ENCODE measurements at places on chromosomes 2 and 18. TPM values are rescaled to one million over a fixed set of nuclear protein-coding genes. Genes with fewer than 3 reads are reported as not detected.

DNA sequence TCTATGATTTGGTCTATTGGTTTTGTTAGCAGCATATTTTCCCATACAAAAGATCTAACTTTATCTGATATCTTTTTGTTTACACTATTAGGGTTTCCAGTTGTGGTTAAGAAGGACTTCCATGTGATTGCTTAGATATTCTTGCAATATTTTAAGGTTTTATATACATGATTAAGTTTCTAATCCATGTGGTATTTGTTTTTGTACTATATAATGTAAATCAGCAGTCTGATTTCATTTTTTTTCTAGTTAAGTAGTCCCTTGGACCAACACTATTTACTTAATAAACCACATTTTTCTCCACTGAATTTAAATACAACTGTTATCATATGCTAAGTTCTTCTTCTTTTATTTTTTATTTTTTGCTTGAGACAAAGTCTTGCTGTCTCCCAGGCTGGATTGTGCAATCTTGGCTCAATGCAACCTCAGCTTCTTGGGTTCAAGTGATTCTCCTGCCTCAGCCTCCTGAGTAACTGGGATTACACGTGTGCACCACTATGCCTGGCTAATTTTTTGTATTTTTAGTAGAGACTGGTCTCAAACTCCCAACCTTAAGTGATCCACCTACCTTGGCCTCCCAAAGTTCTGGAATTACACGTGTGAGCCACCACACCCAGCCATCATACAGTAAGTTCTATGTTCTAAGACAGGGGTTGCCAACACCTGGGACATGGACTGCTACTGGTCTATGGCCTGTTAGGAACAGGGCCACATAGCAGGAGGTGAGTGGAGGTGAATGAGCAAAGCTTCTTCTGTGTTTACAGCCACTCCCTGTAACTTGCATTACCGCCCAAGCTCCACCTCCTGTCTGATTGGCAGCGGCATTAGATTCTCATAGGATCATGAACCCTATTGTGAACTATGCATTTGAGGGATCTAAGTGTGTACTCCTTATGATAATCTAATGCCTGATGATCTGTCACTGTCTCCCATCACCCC is 58.5 kb upstream of the RAB27B start:
- no peak for DNase-seq

Gene TIGD1
- 4.3 TPM for polyA plus RNA-seq

GRCh38 chr2:126785862-126786261 is 112.8 kb upstream of the TEX51 start:
- DNase-seq = no peak

GRCh38 chr18:13308369-13308768 is 89.8 kb downstream of the LDLRAD4 start:
- DNase-seq = no peak

GRCh38 chr2:203797712-203798111 is 69.9 kb upstream of the CTLA4 start:
- DNase-seq = no peak

- DNase-seq = no peak
Observed at GRCh38 chr2:3292416-3292815, 85.2 kb downstream of the EIPR1 start.

GRCh38 chr18:59029663-59030429 is 109.8 kb upstream of the SEC11C start:
- no peak for DNase-seq

GRCh38 chr2:154532763-154533162 is 165.7 kb upstream of the KCNJ3 start:
- no peak for DNase-seq

Gene ABCG5
- polyA plus RNA-seq = not detected

DNA sequence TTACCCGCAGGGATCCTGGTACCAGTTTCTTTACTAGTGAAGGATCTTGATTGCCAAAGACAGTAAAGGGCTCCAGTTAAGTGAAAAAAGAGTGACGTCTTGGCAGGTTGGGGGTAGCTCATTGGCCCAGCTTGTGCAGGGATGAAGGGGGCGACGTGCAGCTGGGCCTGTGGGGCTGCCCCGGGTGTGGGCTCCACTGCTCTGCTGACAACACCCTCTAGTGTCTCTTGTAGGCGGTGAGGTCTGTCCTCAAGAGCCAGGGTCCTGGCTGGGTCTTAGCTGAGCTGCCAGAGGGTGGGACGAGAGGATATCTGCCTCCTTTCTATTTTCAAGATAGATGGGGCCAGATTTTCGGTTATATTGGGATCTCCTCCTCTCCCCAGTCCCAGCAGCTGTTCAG is 6.1 kb downstream of the ARHGEF4 start:
- no peak for DNase-seq

Gene IGFBP2
- 25.2 TPM for polyA plus RNA-seq

GRCh38 chr2:200585730-200586643 is at the start of gene AOX1:
Gene AOX1 (plus strand): TSS chr2:200586014. CDS start chr2:200586109, 95 bp downstream.
- no peak for DNase-seq

- DNase-seq = no peak
Observed at GRCh38 chr2:135617501-135618015, 86.3 kb downstream of the R3HDM1 start.

Gene AGXT
- polyA plus RNA-seq = not detected

Gene HOXD11
- polyA plus RNA-seq = not detected

GRCh38 chr18:35905436-35905835 is 67.0 kb upstream of the RMP24 start:
- no peak for DNase-seq

Gene NEU4
- not detected for polyA plus RNA-seq

GRCh38 chr2:145750144-145750543 is 1230.2 kb upstream of the ZEB2 start:
- DNase-seq = no peak

Gene FZD7
- 40.6 TPM for polyA plus RNA-seq

DNA sequence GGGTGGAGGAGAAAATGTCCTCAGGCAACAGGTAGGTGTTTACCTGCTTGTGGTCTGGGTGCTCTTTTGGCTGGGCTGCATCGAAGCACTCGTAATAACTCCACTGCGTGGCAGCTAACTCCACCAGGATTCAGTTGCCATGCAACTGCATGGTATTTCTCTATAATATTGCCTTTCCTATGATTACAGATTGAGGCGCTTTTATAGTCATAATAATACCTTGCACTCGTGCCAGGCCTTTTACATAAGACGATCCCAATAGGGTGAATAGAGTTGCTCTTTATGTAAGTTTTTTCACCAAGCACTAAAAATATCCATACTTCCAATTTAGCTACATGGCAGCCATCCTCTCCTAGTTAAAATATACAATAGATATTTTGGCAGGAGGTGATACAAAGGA is 19.7 kb upstream of the NYAP2 start:
- no peak for DNase-seq

DNA sequence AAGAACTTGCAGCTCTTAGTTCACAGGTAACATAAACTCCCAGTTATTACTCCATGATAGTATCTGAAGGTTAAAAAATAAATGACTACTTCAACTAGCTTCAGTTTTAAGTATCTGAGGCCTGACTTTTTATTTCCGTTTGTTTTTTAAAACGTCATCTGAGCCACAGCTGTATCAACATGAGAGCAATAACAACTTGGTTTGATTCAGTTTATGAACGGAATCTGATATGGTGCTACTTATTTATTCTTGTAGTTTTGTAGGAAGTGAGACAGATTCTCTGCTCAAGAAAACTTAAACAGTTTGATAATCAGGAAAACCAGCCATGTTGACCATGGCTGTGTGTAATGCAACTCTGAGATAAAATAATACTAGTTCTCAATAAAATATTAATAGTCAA is 34.9 kb downstream of the NAB1 start:
- DNase-seq = peak; percentile 29

Gene CROCC2
- not detected for polyA plus RNA-seq

- no peak for DNase-seq
Observed at GRCh38 chr2:64646007-64646880, 7.5 kb downstream of the SERTAD2 start.

Gene GREB1
- polyA plus RNA-seq = 0.17 TPM

DNA sequence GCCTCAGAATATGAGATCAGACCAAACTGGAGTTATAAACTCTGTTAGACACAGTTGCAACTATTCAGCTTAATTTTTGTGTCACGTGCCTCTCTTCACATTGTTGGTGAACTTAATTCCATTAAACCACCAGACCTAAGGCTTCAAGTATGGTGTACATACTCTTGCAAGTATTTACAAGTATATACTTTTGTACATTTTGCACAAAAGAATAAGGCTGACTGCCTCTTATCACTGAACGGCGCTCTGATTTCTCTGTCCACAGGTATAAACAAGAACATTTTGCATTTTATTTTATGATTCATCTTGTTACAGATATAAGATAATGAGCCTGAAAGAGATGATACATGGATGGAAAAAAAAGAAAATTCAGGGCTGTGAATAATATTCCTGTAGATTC is 269.7 kb upstream of the ACVR2A start:
- DNase-seq = no peak

Gene PROC
- polyA plus RNA-seq = not detected

DNA sequence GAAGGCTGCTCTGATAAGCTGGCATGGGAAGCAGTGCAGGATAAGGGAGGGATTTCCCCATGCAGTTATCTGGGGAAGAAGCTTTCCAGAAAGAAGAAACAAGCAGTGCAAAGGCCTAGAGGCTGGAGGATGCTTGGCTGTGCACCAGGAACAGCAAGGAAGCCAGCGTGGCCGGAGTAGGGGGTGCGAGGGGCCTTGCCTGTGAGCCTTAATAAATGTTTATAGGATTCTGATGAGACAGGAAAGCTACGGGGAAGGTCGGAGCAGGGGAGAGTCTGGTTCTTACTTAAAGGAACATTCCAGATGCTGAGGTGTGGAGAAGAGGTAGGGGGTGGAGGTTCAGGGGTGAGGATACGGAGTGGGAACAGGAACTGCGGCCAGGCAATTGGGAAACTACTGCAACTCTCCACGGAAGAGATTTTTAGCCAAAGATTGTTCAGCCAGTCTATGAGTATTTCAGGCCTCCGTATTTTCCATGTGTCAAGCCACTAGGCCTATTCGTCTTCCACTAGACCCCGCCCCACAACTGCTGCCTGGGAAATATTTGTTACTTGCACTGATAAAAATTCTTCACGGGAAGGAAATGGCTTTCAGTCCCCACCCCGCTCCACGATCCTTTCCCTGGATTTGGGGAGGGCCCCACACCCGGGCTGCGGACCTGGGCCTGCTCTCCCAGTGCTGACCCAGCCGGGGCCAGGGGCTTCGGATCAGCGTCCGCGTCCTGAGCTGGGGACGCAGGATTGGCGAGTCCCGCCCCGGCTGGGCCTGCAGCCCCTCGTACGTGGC is 516 bp downstream of the EIF2AK2 start:
- no peak for DNase-seq

DNA sequence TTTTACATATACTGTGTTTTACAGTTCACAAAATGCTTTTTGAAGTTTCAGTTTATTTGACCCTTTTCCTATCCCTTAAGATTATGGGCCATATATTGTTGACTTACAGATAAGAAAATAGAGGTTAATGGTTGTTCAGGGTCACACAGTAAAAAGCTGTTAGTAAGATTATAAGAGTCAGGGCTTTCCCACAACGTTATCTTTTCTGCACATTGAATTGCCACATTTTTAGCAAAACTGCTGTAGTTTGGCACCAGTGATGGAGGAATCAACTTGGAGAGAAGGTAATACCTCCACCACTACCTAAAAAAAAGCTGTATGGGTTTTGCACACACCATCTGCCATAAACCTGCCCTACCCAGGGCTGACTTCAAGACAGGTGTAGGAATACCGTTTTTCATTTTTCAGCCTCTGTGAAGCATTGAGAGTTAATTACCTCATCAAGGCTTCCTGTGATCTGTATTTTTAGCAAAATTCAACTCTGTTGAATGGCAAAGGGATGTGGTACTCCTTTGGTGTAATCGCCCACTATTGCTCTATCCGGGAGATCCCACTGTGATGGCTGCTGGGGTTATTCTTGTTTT is 5.0 kb downstream of the SOWAHC start:
- DNase-seq = no peak

Gene SLC4A3
- polyA plus RNA-seq = 3.3 TPM

GRCh38 chr18:33097126-33097525 is 324.3 kb upstream of the KLHL14 start:
- no peak for DNase-seq

Gene TMBIM1
- polyA plus RNA-seq = 105 TPM

DNA sequence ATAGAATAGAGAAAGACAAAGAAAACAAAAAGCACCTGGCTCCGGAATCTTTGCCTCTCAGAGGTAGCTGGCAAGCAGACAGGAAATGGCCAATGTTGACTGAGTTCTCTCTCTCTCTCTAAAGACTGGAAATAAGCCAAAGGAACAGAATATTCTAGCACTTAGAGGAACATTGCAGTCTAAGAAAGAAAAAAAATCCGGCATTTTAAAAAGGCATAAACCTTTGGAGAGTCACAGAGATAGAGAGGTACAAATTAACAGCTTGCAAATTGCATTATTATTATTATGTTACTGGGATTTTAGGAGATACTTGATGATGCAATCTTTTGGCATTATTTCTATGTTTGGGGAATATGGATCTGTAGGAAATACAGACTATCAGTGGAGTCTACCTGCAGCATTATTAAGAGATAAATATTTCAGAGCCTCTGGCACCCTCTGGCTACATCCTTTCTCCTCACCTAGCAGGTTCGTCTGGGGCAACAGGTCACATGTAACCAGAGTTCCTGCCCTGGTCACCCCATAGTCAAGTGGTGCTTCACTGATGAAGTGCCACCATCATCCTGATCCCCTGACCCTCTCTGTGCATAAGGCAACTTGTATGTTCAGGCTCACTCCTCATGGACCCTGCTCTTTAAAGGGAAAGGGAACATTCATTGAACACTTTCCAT is 318.9 kb upstream of the ACVR2A start:
- DNase-seq = no peak

Gene TM4SF20
- 0.82 TPM for polyA plus RNA-seq

Gene LIMS3
- polyA plus RNA-seq = 3.3 TPM

GRCh38 chr2:62178741-62179271 is 17.1 kb upstream of the B3GNT2 start:
- DNase-seq = no peak

DNA sequence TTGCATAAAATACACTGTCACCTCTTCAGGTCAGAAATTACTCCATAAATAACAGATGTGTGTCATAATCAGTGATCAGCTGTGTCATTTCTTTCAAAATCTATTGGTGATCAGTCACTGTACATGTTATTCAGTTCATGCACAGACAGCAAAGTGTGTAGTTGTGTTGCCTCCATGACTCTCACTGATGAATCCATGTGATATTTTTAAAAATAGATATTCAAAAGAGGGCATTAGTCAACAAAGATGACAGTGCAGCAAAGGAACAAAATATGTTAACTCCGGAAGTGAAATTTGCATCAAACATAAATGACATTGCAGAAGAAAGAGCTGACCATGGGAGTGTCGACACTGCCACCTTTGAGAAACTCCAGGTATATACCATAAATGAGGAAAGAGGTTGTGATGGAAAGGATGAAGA is 17.1 kb upstream of the MCM6 start:
- no peak for DNase-seq

DNA sequence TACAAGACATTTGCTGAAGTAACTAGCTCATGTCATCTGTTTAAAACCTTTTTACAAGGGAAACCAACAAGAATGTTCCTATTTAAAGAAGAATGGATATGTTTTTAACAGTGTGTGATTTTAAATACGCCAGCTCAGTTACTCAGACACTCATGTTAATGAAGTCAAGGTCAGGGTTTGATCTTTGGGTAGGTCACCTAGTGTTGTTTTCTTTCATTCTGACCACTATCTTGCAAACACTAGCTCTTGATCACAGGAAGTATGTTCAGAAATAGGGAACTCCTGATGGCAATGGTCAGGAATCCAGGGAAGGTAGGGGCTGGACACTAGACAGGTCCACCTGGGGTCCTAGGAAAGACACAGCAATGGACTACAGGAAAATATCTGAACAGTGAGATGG is 116.7 kb downstream of the CPS1 start:
- no peak for DNase-seq

Data from AG04450 (cell line).